ENCODE measurements at places on chromosomes 12 and 14.

DNA sequence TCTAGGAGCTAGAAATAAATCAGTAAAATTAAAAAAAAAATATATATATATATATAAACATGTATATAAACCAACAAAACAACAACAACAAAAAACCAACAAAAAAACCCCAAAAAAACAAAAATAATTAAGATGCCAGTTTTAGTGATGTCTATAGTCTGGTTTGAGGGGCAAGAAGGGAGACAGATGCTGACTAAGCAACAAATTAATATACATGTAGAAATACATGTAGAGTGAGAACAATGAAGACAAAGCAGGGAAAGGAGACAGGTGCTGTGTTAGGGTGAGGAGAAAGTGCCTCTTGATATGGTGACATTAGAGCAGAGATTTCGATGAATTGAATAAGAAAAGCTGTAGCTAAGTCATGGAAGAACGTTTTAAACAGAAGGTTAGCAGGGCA lies 477.9 kb downstream of the APAF1 start:
- no peak for DNase-seq

DNA sequence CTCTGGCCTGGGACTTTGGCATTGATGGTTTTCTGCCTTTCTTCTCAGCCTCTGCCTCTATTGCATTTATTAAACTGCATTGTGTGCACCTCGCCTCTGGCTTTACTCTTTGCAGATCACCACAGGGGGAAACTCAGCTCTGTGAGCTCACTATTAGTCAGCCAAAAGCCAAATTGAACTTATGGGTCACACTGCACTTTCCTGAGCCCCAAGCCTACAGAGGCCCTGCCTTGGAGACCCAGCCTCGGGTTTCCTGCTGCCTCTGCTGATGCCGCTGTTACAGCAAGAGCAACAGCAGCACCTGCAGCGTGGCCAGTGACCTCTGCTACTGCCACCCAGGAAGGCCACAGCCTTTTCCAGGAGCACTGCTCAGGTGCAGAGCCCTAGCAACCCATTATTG lies 122.5 kb downstream of the DAD1 start:
- no peak for DNase-seq

- no peak for DNase-seq
Measured at GRCh38 chr14:37232907-37233481, 35.3 kb downstream of the MIPOL1 start.

DNA sequence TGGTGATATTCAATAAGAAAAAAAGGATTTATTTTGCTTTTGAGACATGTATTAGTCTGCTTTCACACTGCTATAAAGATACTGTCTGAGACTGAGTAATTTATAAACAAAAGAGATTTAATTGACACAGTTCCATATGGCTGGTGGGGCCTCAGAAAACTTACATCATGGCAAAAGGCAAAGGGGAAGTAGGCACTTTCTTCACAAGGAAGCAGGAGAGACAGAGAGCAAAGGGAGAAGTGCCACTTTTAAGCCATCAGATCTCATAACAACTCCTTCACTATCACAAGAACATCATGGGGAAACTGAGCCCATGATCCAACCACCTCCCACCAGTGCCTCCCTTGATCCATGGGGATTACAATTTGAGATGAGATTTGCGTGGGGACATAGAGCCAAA lies 43.9 kb downstream of the BHLHE41 start:
- DNase-seq: no peak

DNA sequence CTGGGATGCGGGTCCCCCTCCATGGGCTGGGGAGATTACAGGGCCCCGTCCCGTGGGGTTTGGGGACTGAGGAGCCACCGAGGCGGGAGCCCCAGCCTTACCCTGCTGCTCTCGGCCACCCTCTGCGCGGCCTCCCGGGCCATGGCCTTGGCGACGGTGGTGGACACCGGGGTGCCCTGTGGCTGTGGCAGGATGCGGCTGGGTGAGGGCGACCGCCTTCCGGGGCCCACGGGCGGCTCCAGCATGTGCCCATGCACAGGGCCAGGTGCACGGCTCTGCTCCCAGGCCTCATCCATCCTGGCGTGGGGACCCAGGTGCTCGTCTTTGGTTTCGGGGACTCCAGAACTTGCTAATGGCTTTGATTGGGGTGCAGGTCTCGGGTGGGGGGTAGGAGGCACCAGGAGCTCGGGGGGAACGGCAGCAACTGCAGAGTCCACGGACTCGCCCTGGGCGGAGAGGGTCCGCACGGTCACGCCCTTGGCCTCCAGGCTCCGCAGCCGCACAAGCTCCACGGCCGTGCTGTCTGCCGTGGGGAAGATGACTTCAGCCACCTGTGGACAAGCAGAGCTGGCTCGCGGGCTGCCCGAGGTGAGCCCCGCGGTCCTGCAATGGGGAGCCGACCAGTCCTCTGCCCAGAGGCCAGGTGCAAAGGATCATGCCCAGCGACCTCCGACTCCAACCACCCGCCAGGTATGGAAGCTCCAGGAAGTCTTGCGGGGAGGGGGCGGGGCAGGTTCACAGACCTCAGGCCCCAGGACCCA lies 99.2 kb downstream of the PIWIL1 start:
- no peak for DNase-seq

DNA sequence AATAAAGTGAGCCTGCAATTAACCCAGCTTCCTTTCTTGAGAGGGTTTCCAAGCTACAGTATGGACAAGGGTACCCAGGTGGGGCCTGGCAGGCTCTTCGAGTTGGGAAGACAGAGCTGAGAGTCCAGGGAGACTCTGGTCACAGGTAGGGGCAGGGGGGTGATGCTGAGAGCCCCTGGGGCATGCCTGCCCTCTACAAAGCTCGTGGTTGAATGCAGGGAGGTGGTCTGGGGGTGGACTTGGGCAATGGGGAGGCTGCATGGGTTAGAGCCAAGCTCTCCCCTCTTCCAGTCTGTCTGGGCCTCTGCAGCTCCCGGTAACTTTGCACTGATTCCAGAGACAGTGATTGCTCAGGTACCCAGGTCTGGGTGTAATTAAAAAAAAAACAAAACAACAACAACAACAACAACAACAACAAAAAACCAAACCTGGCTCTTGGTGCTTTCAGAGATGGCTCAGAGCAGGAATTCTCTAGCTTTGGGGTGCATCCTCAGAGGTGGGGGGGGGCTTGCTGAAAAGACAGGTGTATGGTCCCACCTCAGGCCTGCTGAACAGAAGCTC lies 30.8 kb upstream of the PPP2R5C start:
- no peak for DNase-seq

- DNase-seq: no peak
Measured at GRCh38 chr14:95601650-95602049, 66.8 kb downstream of the GLRX5 start.

GRCh38 chr12:67818459-67818903 lies 169.9 kb downstream of the DYRK2 start:
- DNase-seq: no peak

GRCh38 chr14:33377596-33378390 lies 439.1 kb downstream of the NPAS3 start:
- no peak for DNase-seq

GRCh38 chr12:4243091-4243490 lies 30.5 kb upstream of the CCND2 start:
- DNase-seq: no peak

DNA sequence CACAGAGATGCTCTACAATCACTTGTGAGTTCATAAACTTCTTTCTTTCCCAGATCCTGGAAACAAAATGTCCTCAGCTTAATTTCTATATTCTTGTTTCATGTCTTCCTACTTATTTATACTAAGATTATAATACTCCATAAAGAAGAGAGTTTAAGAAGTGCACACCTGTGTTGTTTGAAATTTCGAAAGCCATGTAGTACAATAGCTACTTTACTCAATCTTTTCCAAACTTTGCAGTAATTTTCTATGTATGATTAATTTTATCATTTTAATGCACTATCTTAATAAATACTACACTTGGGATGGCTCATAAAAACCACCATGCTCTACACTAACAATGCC lies 300 bp upstream of the TTC5 start:
- no peak for DNase-seq

Measured in skin of body (tissue), 3 donors.